ENCODE measurements at places on chromosomes 1 and 21.

- DNase-seq: peak; percentile 75
Observed at GRCh38 chr1:25922056-25922970, 16.1 kb upstream of the STMN1 start.

- no peak for DNase-seq
Observed at GRCh38 chr21:40668555-40669275, 178.2 kb downstream of the DSCAM start.

GRCh38 chr1:18443587-18444520 lies 36.9 kb upstream of the KLHDC7A start:
- DNase-seq: no peak

DNA sequence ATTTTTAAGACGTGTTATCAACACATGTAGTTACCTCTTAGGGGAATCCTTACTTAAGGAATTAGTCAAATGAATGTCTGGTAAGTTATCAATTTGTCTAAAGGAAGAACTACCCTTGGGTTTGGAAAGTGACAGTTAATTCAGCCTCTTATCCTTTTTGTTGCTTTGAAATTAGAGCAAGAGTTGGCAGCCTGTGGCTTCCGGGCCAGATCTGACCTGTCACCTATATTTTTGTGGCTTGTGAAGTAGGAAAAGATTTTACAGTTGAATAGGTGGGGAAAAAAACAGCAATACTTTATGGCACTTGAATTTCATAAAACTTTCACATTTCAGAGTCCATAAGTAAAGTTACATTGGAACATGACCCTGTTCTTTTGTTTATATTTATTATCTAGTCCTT lies 5.5 kb downstream of the MRPS6 start:
- DNase-seq: no peak

DNA sequence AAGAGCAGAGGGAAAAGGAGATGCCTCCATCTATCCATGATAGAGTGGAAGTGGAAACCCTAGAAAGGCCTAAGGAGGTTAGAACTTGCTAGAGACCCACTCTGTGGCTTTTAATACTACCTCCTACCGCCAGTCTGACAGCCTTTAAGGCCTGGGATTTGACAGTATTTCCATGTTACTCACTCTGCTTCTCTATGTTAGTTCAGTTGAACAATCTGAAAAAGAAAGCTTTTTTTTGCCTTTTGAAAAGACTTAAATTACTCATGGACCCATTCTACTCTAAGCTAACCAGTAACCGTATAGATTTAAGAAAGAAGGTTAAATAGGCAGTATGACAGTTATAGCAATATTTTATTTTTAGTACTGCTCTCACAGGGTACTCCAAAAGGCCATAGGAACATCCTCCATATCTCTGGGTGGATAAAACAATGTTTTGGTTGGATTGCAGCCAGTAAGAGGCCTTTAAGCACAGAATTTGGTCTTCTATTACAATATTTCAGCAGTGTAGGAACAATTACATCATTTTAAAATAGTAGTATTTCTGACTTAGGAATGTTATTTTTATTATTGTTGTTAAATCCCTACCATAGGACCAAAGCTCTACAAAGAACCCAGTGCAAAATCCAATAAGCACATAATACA lies 15.9 kb upstream of the GPR25 start:
- peak; percentile 9 for DNase-seq

DNA sequence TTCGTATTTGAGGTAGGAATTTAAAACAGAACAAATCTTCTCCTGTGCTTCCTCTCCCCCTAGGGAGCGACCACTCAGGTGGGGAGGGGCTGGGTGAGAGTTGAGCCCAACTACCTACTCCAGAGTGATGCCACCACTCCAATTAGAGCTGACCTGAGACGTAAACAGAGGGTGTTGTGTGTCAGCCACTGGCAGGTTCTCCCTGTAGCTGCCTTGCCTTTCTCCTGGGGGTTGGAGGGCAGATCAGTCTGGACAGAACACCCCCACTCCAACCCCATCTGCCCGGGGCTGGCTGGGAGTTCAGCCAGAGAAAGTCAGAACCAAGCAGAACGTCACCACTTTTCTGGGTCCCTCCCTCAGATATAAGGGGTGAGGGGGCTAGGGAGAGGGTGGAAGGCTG lies 2.0 kb downstream of the HPDL start:
- no peak for DNase-seq

DNA sequence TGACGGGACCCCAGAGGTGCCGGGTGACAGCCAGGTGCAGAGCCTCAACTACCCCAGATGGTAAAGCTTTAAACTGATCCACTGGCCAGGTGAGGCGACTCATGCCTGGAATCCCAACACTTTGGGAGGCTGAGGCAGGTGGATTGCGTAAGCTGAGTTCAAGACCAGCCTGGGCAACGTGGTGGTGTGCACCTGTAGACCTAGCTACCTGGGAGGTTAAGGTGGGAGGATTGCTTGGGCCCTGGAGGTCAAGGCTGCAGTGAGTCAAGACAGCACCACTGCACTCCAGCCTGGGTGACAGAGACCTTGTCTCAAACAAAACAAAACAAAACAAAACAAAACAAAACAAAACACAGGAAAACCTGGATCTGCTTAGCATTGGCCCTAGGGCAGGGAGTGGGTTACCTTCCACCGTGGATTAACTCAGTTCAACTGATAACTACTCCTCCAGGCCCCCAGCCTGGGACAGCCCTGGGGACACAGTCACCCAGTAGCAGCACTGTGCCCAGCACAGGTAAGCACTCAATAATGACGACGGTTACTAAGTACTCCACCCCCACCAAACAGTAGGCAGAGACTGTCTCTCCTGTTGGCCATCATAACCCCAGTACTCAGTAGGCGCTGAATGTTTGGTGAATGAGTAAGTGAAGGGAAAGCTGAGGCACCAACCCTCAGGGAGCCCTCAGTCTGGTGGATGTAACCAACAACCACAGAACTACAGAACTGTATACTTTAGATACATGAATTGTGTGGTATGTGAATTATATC lies 21.6 kb downstream of the SLC66A1 start:
- no peak for DNase-seq

DNA sequence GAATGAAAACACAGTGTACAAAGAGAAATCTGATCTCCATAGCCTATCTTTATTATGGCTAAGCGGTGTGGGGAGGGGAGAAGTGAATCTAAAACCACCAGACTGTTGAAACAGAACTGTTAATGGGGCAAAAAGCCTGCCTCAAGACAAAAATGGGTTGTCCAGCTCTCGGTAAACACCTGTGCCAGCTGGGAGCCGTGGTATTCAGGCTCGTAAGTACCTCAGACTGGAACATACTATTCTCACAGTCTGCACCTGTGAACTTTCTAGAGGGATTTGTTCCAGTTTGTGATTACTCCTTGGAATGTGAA lies 42.7 kb upstream of the ATP1A1 start:
- DNase-seq: no peak

DNA sequence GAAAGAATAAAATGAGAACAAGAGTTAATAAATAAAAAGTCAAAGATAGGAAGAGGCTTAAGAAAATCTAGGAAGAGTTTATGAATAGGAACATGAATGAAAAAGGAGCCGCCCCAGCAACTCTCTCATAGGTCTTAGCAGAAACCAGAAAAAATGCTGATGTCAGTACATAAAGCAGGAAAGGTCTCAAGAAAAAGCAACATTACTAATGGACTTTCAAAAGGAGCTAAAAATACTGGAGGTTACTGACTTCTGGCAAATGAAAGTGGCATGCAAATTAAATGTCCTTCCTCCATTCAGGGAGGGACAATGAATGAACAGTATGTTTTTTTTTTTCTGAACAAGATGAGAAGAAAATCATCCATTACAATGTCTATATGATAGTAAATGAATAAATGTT lies 387.6 kb downstream of the BRINP2 start:
- no peak for DNase-seq

- peak; percentile 9 for DNase-seq
Observed at GRCh38 chr1:182974506-182975191, 21.7 kb upstream of the SHCBP1L start.

DNA sequence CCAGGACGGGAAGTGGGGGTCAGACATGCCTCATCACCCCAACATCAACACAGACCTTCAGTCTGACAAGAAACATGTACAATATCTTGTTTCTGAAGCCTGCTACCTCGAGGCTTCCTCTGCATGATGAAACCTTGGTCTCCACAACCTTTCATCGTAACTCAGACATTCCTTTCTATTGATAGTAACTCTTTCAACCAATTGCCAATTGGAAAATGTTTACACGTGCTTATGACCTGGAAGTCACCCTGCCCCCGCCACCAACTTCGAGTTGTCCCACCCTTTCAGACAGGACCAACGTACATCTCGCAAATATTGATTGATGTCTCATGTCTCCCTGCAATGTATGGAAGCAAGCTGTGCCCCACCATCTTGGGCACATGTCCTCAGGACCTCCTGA lies 159.5 kb downstream of the ETS2 start:
- DNase-seq: no peak

- DNase-seq: no peak
Observed at GRCh38 chr1:4527819-4528218, 126.6 kb upstream of the AJAP1 start.

DNA sequence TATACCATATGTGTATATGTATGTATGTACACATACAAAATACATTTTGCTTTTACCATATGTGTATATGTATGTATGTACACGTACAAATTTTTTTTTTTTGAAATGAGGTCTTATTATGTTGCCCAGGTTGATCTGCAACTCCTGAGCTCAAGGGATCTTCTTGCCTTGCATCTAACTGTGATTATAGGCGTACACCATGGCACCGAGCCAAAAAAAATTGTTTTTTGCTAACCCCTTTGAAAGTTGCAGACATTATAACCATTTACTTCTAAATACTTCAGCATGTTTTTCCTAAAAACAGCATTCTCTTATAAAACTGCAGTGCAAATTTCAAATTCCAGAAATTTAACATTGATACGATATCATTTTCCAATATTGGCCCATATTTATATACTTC lies 147.0 kb downstream of the POU2F1 start:
- DNase-seq: no peak

DNA sequence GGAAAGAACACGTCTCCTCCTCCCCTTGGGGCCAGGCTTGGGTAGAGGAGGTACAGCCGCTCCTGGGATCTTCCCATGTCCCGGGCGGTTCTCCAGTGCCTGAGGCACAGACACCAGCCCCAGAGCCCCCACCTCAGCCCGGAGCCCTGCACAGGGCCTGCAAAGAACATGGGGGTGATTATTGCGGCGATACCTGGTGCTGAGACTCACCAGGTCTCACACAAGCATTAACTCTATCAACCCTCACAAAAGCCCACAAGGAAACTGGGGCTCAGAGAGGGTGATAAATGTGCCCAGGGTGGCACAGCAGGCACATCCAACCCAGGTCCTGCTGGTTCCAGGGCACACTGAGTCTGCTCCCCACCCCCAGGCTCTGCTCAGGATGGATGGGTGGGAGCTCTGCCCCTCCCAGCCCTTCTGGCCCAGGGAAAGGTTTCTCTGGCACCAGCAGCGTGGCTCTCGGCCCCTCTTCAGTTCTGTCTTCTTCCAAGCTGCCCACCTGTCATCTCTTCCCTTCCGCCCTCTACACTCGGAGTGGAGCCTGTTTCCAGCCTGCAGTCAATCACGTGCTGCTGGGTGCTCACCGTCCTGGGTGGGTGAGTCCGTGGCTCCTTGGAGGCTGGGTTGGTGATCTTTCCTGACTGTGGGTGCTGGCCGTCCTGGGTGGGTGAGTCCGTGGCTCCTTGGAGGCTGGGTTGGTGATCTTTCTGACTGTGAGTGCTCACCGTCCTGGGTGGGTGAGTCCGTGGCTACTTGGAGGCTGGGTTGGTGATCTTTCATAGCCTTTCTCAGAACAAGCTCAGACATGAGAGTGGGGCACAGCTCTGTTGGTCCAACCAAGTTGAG lies 53.6 kb upstream of the AJAP1 start:
- DNase-seq: no peak

DNA sequence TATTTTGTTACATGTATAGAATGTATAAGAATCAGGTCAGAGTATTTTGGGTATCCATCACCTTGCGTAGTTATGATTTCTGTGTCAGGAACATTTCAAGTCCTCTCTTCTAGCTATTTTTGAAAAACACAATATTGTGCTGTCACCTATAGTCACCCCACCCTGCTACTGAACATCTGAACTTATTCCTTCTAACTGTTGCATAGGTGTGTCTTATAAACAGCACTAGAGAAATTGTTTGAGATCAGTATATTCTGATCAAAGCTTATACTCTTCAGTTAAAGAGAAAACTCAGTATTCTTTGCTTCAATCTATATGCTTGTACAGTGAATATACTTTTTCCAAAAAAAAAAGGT lies 96.0 kb downstream of the ASH1L start:
- no peak for DNase-seq

DNA sequence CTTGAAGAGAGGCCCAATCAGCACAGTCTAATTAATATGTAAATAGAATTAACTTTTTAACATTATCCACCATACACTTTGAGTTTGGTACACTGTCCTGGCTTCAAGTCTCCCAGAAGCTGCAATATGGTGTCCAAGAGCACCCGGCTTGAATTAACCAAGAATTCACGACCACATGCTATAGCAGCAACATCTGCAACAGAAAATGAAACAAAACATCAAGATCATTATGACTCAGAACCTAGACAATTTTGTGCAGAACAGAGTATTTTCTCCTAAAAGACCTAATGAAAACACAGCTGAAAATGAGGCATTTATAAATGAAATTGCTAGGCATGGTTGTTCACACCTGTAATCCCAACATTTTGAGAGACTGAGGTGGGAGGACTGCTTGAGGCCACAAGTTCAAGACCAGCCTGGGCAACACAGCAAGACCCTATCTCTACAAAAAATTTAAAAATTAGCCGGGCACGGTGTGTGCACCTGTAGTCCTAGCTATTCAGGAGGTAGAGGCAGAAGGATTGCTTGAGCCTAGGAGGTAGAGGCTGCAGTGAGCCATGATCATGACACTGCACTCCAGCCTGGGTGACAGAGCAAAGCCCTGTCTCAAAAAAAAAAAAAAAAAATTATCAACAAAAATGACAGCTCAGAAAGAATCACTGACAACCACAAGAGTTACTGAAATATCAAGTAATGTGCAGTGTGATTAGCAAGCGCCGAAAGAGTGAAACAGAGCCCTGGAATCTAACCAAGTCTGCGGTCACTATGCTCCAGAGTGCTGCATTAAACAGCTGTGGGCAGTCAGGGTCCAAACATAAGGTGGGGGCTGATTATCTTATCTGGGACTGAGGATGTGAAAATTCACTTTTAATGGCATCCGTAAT lies 45.3 kb downstream of the HSF2BP start:
- peak; percentile 63 for DNase-seq

GRCh38 chr1:20662110-20662475 lies 924 bp upstream of the DDOST start:
- DNase-seq: no peak

GRCh38 chr1:83499998-83500397 lies 498.9 kb downstream of the TTLL7 start:
- no peak for DNase-seq

Data from tongue (tissue), 3 donors.